ENCODE measurements at places on chromosomes 6 and 20.

GRCh38 chr20:63055575-63056235 lies 48.9 kb upstream of the BHLHE23 start:
- no peak for DNase-seq

DNA sequence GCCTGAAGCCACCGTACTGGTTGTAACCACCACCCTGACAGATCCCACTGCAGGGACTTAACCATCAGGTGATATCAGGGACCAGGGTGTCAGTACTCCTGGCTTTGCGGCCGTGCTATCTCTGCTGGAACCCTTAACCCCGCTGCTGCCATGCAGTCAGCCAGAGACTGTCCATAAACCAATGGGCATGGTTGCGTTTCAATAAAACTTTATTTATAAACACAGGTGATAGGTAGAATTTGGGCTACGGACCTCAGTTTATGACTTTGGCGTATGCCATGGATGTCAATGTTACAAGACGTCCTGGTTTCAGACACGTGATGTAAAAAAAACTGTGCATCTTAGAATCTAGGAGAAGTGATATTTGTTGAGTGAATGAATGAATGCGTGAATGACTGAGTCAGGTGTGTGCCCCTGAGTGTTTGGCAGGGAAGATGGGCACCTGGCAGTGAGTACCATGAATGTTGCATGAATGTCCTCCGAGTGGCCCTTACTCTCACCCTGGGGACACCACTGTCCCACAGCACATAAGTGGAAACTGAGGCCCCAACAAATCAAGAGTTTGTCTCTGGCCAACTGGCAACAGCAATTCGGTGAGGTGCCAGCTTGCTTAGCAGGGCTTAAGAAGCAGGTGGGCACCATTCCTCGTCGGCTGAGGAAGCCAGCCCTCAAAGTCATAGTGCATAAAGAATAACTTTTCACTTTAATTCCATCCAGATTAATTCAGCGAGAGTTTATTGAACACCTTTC lies 64.0 kb upstream of the APCDD1L start:
- no peak for DNase-seq

GRCh38 chr6:34524499-34524898 lies 31.6 kb downstream of the SPDEF start:
- no peak for DNase-seq

GRCh38 chr6:4349323-4349722 lies 213.9 kb upstream of the ECI2 start:
- no peak for DNase-seq

- peak; percentile 77 for DNase-seq
Observed at GRCh38 chr6:167957626-167958025, 39.8 kb upstream of the KIF25 start.

GRCh38 chr20:6108330-6108729 lies 14.5 kb downstream of the FERMT1 start:
- DNase-seq = peak; percentile 47

DNA sequence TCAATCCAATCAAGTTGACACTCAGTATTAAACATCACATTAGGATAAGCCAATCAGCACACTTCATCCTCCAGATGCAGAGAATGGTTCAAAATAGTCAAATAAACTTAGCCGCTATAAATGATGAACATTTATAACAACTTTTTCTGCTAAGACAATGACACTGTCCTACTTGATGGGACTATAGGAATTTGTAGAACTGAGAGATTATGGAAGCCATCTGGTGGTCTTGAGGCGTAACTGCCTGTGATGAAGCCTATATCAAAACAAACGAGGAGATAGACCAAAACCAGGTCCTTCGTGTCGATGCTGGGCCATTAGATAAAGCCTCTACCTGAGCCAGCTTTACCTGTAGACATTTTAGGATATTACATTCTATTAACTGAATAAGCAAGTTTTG lies 631.1 kb downstream of the COL12A1 start:
- DNase-seq = peak; percentile 32

- peak; percentile 78 for DNase-seq
Observed at GRCh38 chr20:1301031-1301529, 27.9 kb downstream of the SDCBP2 start.

All from kidney tubule cell (primary cell).